Thyroid gland (tissue), 4 donors: ENCODE measurements at places on chromosomes 7 and 10. TPM values are rescaled to one million over a fixed set of nuclear protein-coding genes. Genes with fewer than 3 reads are reported as not detected.

MRLN gene
- not detected for total RNA-seq

MRC1 gene
- 26.0 TPM for total RNA-seq

FXYD4 gene
- not detected for total RNA-seq

ADCY1 gene
- total RNA-seq = 11.6 TPM

YKT6 gene
- 90.0 TPM for total RNA-seq

ITIH2 gene
- not detected for total RNA-seq

ABCB4 gene
- total RNA-seq = 4.3 TPM

ARHGAP22 gene
- total RNA-seq = 29.5 TPM

PSD gene
- total RNA-seq = 0.24 TPM

SPDYE9 gene
- not detected for total RNA-seq

RINT1 gene
- total RNA-seq = 22.3 TPM

XRCC2 gene
- 1.6 TPM for total RNA-seq

SFTPA1 gene
- not detected for total RNA-seq

GOLGA7B gene
- 0.54 TPM for total RNA-seq

WNT2 gene
- total RNA-seq = not detected

DNA sequence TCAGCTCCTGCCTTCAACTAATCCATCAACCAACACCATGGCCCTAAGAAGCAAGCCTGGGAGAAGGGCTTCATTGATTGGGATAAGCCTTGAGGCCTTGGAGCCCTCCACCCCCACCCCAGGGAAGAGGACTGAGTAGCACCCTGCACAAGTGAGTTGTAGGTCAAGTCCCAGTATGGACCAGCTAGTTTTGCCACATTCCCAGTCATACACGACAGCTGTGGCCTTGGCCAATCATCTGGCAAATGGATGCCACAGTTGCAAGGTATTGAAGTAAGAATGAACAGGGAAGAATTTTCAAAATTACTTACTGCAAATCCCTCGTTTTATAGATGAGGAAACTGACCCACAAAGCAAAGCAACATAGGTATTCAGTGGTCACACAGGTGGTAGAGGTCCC lies 109.7 kb downstream of the STRA8 start:
- peaks cover 6% of the 10 kb centered on the region for H3K4me1 ChIP-seq
- no peak overlapping the region for H3K27ac ChIP-seq
- H3K4me3 ChIP-seq = no peak overlapping the region
- no peaks in the 10 kb centered on the region for H3K27me3 ChIP-seq

DNA sequence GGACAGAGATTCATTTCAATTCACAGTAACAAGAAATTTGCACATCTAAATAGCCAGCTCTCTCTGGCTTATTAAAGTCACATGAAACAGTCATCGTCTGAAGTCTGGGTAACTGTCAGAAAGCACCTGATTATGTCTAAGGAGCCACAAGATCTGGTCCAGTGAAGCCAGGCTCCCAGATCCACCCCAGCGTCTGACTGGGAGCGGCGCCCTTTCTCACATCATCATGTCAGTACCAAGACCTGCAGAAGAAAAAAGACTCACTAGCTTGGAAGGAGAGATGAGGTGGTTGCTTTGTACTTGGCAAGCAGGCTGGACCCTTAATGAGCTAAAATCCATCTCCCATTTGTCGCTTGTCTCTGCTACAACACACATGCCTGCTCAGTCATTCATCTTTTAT lies 58.4 kb downstream of the VOPP1 start:
- H3K36me3 ChIP-seq = peaks cover 10% of the 10 kb centered on the region
- DNase-seq = no peak
- no peak overlapping the region for H3K27ac ChIP-seq
- H3K27me3 ChIP-seq = no peaks in the 10 kb centered on the region
- H3K4me1 ChIP-seq = no peaks in the 10 kb centered on the region

DNA sequence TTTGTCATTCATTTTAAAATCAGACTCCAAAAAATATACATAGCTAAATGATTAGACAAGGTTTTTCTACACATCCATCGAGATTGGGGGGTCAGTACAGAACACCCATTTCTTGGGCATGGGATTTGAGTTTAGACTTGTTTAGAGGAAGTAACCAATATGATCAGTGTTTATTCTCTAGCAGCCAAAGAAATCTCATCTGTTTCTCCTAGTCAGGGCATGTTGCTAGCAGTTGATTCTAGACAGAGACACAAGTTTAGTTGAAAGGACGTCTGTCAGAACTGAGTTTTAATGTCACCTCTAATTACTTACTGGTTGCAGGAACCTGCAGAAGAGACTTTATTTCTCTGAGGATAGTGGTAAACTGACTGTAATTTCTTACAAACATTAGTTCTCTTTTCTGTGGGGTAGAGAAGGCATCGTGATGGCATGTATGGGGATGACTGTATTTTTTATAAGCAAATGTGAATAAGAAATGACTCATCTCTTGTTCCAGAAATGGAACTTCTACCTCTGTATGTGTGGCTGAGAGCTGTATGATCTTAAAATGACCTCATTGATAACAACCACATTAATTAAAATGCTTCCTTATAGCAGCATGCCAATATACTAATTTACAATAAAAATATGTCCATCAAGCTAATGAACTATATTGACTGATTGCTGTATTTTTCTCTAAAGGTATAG lies 30.6 kb upstream of the RHOBTB1 start:
- H3K27me3 ChIP-seq = no peaks in the 10 kb centered on the region
- no peaks in the 10 kb centered on the region for H3K4me1 ChIP-seq
- H3K27ac ChIP-seq = no peak overlapping the region
- H3K4me3 ChIP-seq = no peak overlapping the region
- no peaks in the 10 kb centered on the region for H3K36me3 ChIP-seq

GRCh38 chr7:55026086-55026790 lies 7.4 kb downstream of the EGFR start:
- no peak for DNase-seq
- peaks cover 63% of the 10 kb centered on the region for H3K4me1 ChIP-seq
- H3K4me3 ChIP-seq = no peak overlapping the region
- no peaks in the 10 kb centered on the region for H3K27me3 ChIP-seq
- no peaks in the 10 kb centered on the region for H3K36me3 ChIP-seq

GRCh38 chr7:116949941-116950801 lies 3.1 kb upstream of the ST7 start:
- no peaks in the 10 kb centered on the region for H3K36me3 ChIP-seq
- H3K27ac ChIP-seq = peak overlapping the region; percentile 99
- peaks cover 41% of the 10 kb centered on the region for H3K4me1 ChIP-seq
- H3K27me3 ChIP-seq = no peaks in the 10 kb centered on the region
- no peak for DNase-seq

DNA sequence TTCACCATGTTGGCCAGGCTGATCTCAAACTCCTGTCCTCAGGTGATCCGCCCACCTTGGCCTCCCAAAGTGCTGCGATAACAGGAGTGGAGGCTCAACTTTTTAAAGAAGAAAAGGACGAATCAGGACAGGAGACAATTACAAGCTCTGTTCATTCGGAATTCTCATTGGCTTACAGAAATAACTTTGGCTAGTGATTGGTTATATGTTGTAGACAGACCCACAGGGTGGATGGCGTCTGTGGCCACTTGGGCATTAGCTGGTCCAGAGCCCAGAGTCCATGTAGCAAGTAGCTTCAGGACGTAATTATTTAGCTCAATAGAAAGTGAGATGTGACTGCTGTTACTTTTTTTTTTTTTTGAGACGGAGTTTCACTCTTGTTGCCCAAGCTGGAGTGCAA lies 160.5 kb upstream of the TNRC18 start:
- H3K27me3 ChIP-seq = no peaks in the 10 kb centered on the region
- no peak overlapping the region for H3K4me3 ChIP-seq
- no peaks in the 10 kb centered on the region for H3K36me3 ChIP-seq
- no peaks in the 10 kb centered on the region for H3K4me1 ChIP-seq
- H3K27ac ChIP-seq = no peak overlapping the region
- no peak for DNase-seq

DNA sequence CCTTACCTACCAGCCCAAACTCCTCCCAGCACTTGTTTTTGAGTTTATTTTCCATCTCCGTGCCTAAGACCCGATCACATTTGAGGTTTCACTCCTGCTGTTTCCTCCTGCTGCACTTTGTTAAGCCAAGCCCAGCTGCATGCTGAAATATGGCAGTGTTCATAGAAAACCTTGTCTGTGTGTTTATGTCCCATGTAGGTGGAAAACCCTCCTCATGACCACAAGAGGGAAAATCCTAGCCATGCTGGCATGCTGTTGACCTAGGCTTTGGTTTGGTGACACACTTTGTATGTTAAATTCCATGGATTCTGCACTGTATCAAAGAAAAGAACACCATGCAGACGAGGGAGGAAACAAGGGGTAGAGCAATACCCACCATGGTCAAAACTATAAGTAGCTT lies 154.4 kb downstream of the CUBN start:
- H3K36me3 ChIP-seq = no peaks in the 10 kb centered on the region
- no peak overlapping the region for H3K4me3 ChIP-seq
- peaks cover 23% of the 10 kb centered on the region for H3K4me1 ChIP-seq
- peak overlapping the region; percentile 60 for H3K27ac ChIP-seq
- no peak for DNase-seq

- no peaks in the 10 kb centered on the region for H3K36me3 ChIP-seq
- no peak overlapping the region for H3K4me3 ChIP-seq
- DNase-seq = no peak
- H3K27me3 ChIP-seq = no peaks in the 10 kb centered on the region
Measured at GRCh38 chr7:105519353-105519752, 2.7 kb downstream of the PUS7 start.

DNA sequence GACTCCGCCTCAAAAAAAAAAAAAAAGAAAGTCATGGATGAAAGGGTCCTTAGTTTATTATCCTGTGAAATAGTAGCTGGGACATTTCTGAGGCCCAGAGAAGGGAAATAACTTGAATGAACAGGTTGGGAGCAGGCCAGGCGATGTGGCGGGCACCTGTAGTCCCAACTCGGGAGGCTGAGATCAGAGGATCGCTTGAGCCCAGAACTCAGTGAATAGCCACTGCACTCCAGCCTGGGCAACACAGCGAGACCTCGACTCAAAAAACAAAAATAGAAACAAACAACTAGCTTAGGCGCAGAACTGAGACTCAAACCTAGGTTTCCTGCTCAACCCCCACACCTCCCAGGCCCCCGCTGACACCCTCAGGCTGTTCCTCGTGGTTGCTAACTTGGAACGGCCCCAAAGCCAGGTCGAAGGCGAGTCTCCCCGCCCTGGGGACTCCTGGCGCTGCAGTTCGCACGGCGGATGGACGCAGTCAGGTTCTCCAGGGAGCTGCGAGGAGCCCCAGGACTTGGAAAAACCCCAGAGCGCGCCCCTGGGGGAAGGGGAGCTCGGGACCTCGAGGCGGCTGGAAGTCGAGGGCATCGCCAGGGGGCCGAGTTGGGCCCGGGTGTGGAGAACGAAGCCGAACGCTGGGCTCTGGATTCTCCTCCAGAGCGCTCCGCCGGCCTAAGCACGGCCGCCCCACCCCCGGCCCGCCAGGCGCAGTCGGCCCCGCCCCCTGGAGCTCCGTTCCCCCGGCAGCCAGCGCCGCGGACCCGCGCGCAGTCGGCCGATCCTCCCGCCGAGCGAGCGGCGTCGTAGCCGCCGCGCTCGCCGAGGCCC lies at the start of gene STOX1:
STOX1 (plus strand) TSS at position 768 of the 828 bp plus-strand sequence. CDS start 93 bp downstream, outside the sequence.
- peak within 1 kb of the TSS; percentile 60 for H3K27ac ChIP-seq
- no peaks in the 10 kb centered on the region for H3K27me3 ChIP-seq
- DNase-seq = peak; percentile 70
- peaks cover 5% of the 10 kb centered on the region for H3K4me1 ChIP-seq
- no peaks in the 10 kb centered on the region for H3K36me3 ChIP-seq
- H3K4me3 ChIP-seq = peak within 1 kb of the TSS; percentile 18

DNA sequence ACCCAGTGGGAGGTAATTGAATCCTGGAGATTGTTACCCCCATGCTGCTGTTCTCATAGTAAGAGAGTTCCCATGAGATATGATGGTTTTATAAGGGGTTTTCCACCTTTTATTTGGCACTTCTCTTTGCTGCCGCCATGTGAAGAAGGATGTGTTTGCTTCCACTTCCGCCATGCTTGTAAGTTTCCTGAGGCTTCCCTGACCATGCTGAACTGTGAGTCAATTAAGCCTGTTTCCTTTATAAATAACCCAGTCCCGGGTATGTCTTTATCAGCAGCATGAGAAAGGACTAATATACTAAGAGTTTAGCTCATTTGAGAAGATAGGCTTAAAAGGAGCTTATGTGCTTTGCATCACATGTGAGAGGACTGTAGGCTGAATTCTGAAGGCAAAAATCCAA lies 29.3 kb downstream of the TMEM248 start:
- no peaks in the 10 kb centered on the region for H3K27me3 ChIP-seq
- peaks cover 79% of the 10 kb centered on the region for H3K36me3 ChIP-seq
- no peaks in the 10 kb centered on the region for H3K4me1 ChIP-seq

GRCh38 chr10:125811251-125811650 lies 11.8 kb downstream of the UROS start:
- no peak overlapping the region for H3K4me3 ChIP-seq
- no peak for DNase-seq
- H3K36me3 ChIP-seq = peaks cover 11% of the 10 kb centered on the region

GRCh38 chr10:60434418-60435046 lies 44.9 kb upstream of the ANK3 start:
- peaks cover 9% of the 10 kb centered on the region for H3K4me1 ChIP-seq
- DNase-seq = peak; percentile 44
- no peak overlapping the region for H3K27ac ChIP-seq
- H3K4me3 ChIP-seq = no peak overlapping the region

GRCh38 chr7:114104035-114104434 lies 185.2 kb upstream of the PPP1R3A start:
- no peaks in the 10 kb centered on the region for H3K36me3 ChIP-seq
- H3K4me3 ChIP-seq = no peak overlapping the region
- H3K27ac ChIP-seq = no peak overlapping the region

GRCh38 chr10:73060738-73061635 lies 35.7 kb downstream of the P4HA1 start:
- no peak overlapping the region for H3K27ac ChIP-seq
- H3K4me3 ChIP-seq = no peak overlapping the region
- H3K4me1 ChIP-seq = no peaks in the 10 kb centered on the region
- no peaks in the 10 kb centered on the region for H3K36me3 ChIP-seq

GRCh38 chr10:132407846-132408278 lies 10.9 kb downstream of the PWWP2B start:
- H3K36me3 ChIP-seq = peaks cover 24% of the 10 kb centered on the region
- H3K4me1 ChIP-seq = peaks cover 68% of the 10 kb centered on the region
- H3K27me3 ChIP-seq = no peaks in the 10 kb centered on the region
- peak; percentile 97 for DNase-seq

DNA sequence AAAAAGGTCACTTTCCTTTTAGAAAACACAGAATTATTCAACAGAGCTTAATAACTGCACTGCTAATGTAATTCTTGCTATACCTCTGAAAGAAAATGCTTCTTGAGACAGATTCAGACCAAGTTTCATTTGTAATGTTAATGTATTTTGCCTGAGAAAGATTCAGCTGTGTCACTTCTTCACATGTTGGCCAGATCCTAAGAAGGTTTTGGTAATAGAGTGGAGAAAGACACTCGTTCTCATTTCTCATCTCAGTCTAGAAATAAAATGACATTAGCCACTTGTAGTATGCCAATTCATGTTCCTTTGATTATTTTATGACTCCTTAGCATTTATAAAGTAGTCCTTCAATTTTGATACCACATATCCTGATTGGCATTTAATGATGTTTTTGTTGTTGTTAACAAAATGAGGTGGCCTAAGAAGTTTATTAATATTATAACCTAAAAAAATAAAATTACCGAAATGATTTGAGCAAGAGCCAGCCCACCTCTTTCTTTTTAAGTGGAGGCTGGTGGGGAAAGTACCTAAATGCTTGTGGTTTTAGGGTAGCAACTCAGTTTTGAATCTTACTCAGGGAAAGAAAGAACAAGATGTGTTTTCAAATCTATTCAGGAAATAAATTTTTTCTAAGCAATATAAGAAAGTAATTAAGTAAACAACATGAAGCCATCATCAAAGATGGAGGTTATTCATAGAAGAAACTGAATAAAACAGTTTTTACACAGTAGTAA lies 16.4 kb upstream of the ELAPOR2 start:
- H3K27me3 ChIP-seq = no peaks in the 10 kb centered on the region
- no peak for DNase-seq
- H3K4me1 ChIP-seq = no peaks in the 10 kb centered on the region
- H3K4me3 ChIP-seq = no peak overlapping the region
- H3K36me3 ChIP-seq = no peaks in the 10 kb centered on the region

GRCh38 chr7:75880242-75880641 lies 1.4 kb downstream of the RHBDD2 start:
- H3K4me3 ChIP-seq = peak overlapping the region; percentile 90
- H3K36me3 ChIP-seq = peaks cover 24% of the 10 kb centered on the region
- H3K27ac ChIP-seq = no peak overlapping the region
- H3K27me3 ChIP-seq = no peaks in the 10 kb centered on the region
